ENCODE measurements at places on chromosomes 2 and 18.

- DNase-seq: no peak
Observed at GRCh38 chr2:173696274-173696673, 268.9 kb downstream of the SP3 start.

- DNase-seq: no peak
Observed at GRCh38 chr2:177335917-177336450, 56.6 kb upstream of the AGPS start.

DNA sequence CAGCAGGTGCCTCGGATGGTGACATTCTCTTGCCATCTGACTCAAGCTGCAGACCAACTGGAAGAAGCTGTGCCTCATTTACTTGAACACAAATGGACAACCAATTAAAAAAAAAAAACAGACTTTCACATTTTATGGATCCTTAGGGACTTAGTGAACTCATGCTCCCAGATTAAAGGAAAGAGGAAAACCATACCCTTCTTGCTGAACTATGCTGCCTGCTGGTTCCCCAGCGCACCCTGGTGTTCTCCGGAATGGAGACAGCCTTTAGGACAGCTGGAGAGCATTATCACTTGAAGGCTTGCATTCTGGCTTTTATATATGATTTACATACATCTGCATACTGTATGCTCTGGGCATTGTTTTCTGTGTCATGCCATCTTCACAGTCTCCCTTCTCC, 370.7 kb downstream of the SLC4A3 start:
- no peak for DNase-seq

GRCh38 chr2:6578416-6578815, 287.3 kb downstream of the CMPK2 start:
- DNase-seq: no peak

DNA sequence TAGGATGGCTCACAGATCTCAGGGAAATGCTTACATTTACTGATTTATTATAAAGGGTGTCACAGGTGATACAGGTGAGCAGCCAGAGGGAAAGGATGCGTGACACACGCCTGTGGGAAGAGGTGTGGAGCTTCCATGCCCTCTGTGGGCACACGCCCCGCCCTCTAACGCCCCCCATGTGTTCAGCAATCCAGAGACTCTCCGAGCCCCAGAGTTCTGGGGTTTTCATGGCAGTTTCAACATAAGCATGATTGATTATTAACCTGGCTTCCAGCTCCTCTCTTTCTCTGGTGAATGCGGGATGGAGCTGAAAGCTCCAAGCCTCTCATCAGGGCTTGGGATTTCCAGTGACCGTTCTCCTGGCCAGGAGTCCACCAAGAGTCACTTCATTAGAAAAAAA, 34.3 kb upstream of the ODC1 start:
- no peak for DNase-seq

DNA sequence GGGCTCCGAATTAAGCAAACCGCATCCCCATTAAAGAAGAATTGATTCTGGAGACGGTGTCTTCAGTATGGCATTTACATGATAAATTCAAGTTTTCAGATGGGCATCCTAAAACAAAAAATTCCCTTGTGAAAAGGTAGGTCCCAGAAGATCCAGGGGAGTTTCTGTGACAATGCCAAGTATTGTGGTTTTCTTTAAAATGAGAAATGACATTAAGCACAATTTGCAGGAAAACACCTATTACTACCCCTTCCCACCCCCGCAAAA, 689 bp upstream of the YWHAQ start:
- no peak for DNase-seq

- DNase-seq: no peak
Observed at GRCh38 chr2:122707224-122707824, 951.9 kb downstream of the TSN start.

DNA sequence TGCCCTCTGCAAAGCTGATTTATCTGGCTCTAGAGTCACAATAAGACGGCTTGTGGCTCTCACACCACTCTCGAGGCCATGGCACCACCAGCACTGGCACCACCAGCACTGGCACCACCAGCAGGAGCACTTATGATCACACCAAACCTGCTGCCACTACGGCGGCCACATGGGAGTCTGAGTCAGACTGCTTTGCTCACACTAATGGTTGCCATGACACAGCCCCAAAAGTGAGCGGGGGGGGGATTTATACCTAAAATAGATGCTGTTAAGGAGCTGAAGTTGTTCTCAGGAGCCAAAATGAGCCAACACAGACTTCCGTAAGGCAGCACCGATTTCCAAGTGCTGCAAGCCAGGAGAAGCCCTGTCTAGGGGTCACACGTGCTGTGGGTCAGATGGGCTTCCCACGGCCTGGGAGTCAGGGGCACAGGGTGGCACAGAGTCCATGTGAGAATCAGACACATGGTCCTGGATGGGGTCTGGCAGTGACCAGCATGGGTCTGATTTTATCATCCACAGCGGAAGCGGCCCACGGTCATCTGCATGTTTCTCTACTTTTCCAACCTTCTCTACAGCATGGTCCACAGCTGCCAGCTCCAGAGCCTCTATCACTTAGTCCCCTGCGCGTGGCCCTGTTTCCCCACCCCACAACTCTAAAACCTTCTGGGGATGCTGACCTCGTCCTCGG, 16.7 kb downstream of the DNMT3A start:
- DNase-seq: no peak

- no peak for DNase-seq
Observed at GRCh38 chr2:37377187-37377532, 32.7 kb downstream of the QPCT start.

DNA sequence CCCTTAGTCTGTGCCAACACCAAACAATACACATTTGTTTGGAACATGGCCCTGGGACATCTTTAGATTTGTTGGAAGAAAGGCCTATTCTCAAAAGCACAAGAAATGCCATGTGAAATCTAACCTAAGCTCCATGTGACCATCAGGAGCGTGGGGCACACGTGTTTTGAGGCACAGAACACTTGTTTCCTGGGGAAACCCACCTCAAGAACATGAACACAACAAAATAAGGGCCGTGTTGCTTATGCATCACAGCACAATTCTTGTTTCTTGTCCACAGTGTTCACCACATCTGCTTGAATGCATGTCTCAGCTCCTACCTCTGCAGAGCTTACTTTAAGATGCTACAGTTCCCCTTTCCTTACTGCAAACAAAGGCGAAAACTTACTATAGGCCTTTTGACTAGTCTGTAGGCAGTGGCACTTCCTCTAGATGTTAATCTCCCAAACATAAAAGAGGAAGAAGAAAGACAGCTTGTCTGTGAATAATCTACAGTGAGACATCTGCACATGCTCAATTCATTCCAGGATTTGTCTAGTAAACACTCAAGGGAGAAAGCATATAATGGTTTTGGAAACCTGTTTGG, 165.0 kb downstream of the ANKRD44 start:
- peak; percentile 48 for DNase-seq

- no peak for DNase-seq
Observed at GRCh38 chr18:77777163-77777562, 527.5 kb downstream of the GALR1 start.

- DNase-seq: no peak
Observed at GRCh38 chr18:13461936-13462335, 243.4 kb downstream of the LDLRAD4 start.

GRCh38 chr18:60978338-60978737, 354.9 kb upstream of the CDH20 start:
- DNase-seq: no peak

DNA sequence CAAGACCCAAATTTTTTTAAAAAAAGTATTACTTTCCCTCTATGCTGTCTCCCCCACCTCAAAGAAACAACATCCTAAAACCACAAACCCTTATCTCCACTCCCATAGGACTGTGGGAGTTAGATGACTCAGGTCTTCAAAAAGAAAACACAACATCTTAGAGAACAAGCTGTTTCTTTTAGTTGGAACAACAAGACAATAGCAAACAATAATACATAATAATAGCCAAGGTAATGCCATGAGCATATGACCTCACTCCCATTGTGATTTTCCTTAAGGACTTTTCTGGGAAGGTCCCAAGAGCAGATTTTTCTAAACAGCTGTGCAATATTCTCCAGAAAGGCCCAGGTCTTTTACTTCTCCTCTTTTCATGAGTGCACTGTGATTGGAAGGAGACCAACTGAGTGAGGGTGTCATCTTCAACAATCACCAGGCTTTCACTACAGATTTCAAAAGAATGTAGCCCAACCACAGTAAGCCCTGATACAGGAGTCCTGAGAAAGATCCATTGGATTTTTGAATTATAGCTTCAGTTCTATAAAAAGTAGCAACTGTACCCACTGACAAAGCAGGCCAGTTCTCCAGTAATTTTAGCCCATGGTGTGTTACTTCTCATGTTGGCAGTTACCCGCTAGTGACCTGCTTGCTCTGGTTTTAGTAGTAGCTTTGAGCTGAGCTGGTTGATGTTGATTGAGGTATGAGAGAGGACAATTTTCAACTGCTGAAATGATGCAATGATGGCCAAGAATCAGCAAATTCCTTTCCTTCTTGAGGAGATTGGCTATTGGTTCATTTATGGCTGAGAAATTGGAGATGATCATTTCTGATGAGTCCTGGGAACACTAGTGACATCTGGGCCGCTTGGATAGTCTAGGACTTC, 144.5 kb upstream of the TCF4 start:
- DNase-seq: no peak

DNA sequence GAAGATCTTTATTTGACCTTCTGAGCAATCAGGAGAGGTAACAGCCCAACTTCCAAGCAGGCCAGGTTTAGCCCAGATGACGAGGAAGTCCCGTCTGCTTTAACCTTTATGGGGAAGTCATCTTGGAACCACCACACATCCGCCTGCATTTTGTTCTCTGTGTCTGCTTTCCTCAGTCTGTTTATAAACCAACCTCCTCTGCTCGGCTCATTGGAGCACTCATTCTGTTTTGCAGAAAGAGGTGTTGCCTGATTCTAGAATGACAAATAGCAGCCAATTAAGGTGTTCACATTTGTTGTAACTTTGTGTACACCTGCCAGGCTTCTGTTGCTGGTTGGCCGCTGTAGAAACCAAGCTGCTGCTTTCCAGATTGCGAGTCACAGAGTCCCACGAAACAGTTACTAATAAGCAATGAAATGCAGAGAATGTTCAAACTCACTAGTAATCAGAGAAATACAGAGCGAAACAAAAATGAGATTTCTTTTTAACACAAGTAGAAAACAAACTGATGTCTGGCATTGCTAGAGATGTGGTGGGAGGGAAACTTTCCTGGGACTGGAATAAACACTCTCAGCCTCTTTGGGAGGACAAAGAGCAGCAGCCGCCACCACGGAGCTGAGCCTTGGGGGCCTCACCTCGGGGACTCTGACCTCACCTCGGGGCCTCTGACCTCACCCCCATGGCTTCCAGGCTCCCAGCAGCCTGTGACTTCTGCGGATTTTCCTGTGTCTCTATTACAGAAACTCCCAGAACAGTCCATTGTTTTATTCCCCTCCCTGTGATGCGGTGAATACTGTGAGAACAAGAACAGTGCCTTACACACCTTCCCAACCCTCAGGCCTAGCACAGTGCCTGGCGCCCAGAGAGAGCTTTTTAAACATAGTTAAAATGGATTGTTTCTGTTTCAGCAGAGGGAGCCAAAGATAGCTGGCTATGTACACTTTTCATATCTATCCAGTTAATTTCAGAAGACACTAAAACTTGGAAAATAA, 64.0 kb downstream of the MBP start:
- peak; percentile 53 for DNase-seq

GRCh38 chr2:200065477-200065876, 110.1 kb downstream of the MAIP1 start:
- no peak for DNase-seq

DNA sequence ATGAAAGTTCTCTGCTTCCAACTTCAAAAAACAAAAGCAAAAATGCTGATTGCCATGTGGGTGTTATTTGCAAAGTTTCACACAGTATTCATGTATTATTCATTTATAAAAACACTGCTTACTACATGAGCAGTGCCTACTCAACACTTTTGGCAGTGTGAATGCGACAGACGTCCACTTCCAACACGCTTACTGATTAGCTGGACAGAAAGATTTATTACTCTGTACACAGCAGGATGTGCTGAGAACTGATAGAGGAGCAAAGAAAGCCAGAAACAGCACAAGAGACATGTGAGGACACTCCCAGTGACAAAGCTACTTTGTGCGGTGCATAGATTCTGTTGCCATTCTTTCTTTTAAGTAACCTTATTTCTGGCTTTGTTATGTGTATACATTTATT, 258.8 kb downstream of the DLGAP1 start:
- no peak for DNase-seq

- no peak for DNase-seq
Observed at GRCh38 chr2:239567786-239568185, 167.0 kb upstream of the HDAC4 start.

GRCh38 chr2:181374781-181375675, 82.2 kb upstream of the ITGA4 start:
- DNase-seq: no peak

GRCh38 chr2:174490051-174490450, 3.2 kb upstream of the GPR155 start:
- DNase-seq: peak; percentile 61

- no peak for DNase-seq
Observed at GRCh38 chr18:68763083-68763482, 34.8 kb upstream of the CCDC102B start.

GRCh38 chr2:14626873-14627272, 5.6 kb upstream of the LRATD1 start:
- DNase-seq: no peak

- no peak for DNase-seq
Observed at GRCh38 chr2:102083393-102083703, 59.2 kb upstream of the IL1R1 start.

- DNase-seq: no peak
Observed at GRCh38 chr2:175206866-175207265, 25.4 kb upstream of the ATP5MC3 start.

- DNase-seq: no peak
Observed at GRCh38 chr2:195898505-195899191, 170.0 kb downstream of the DNAH7 start.

DNA sequence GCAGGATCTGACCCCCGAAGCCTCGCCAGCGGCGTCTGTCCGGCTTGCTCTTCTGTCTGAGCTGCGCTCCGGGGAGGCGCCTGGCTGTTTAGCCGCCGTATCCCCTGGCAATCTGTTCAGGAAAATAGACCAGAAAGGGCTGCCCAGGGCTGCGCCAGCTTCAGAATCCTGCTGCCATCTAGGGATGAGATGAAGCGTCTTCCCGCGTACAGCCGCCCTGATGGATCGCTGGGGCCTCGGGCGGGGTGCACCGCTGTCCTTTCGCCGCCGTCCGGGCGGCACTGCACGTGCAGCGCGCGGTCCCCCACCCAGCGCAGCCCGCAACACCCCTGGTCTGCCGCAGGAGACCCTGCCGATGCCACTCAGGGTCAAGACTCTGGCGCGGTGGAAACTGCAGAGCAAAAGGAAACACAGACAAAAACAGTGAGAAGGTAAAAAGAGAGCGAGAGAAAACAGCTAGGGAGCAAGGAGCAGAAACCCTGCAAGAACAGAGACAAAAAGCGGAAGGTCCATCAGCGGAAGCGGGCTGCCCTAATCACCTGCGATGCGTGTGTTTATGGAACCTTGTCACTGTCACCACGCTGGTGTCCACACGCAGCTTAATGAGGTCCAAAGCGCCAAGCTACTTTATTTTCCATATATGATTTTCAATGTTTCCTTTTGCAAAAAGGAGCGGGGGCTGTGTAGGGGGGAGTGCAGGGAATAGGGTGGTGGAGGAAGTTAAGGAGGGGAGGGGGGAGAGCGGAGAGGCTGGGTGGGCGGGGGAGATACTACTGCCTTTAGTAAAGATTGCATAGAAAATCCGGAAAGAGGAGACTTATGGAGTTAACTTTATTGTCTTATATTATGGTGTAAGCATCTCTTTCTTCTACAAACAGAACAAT, 2113.3 kb upstream of the PIK3C3 start:
- no peak for DNase-seq
